ENCODE measurements at places on chromosomes 2 and 18.

DNA sequence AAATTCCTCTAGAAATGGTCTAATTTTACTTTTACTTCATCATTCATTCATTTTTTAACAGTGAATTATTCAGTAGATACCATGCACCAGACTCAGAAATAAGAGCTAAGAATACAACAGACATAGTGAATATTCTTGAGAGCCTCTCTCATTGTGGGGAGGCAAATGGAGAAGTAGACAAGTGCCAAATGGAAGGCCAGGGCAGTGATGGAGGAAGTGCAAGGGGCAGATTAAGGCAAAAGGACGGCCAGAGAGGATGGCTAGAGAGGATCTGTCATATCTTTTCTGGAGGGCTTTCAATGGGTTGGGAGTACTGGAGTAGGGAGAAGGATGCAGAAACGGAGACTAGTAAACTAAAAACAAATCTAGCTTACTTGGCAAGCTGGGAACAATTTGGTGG is 19.0 kb upstream of the RMDN2 start:
- DNase-seq = no peak

DNA sequence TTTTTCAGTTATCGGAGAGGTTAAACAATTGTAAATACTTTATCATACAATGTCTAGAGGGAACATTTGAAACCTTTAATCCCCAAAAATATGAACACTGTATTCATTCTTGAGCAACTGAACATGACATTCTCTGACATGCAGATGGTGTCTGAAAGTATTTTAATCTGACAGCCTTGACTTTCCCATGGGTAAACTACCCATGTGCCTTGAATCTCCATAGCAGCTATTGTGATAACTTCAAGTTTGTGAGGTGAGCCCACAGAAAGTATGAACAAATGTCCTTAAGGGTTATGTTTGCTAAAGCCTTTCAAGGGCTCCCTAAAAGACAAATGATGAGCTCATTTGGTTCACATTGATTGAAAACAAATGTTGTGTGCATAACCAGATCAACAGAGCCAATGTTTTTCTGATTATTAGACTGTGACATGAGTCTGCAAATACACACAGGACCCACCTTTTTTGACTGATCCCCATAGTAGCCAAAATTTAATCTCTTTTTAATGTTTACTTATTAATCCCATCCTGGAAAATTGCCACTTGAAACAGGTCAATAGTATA is 1326.0 kb downstream of the LRP1B start:
- DNase-seq = no peak

DNA sequence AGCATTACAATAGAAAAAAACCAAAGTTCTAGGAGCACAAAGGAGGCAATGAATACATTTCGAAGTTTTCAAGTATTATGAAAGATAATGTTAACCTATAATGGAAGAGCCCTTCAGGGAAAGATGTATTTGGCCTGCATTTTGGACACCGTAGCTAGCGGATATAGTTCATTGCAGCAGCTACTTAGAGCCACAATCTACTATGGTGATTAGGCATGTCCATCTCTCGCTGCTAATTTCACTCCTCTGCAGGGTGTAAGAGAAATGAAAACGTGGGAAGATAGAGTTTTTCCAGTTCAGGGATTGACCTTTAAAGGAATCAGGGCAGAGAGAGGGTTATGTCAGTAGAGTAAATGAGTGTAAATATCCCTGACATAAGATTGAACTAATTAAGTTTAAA is 8.5 kb upstream of the CAVIN2 start:
- no peak for DNase-seq

DNA sequence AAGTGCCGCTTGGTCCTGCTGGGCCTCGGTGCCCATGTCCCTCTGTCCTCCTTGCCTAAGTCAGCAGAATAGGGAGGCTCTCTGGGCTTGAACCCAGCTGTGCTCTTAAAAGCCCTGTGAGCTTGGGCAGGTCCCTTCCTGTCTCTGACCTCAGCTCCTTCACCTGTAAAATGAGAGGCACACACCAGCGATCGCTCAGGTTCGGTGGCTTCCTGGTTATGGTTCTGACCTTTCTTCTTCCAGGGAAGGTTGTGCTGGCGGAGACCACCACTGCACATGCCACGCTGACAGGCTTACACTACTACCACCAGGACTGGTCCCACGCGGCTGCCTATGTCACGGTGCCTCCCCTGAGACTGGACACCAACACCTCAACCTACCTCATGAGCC is 36.1 kb upstream of the MAPRE3 start:
- DNase-seq = no peak

- DNase-seq = no peak
Measured at GRCh38 chr2:201984800-201985525, 48.7 kb upstream of the FZD7 start.

- no peak for DNase-seq
Measured at GRCh38 chr18:24656050-24656449, 195.6 kb downstream of the HRH4 start.

DNA sequence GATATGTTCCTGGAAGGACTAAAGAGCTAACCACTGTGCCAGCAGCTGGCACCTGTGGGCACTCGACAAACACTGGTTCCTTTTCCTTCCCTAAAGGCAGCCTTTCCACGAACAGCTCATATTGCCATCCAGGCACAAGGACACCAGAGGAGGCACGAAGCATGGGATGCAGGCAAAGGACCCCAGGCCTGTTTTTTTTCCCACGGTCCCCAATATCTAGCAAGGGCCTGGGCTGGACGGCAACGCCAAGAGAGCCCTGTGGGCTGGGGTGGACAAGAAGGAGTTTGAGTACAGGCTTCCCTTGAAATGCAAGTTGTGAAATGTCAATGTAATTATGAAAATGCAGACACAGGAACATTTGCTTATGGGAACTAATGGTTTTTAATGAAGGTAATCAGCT is 135.9 kb downstream of the CYP26B1 start:
- no peak for DNase-seq

DNA sequence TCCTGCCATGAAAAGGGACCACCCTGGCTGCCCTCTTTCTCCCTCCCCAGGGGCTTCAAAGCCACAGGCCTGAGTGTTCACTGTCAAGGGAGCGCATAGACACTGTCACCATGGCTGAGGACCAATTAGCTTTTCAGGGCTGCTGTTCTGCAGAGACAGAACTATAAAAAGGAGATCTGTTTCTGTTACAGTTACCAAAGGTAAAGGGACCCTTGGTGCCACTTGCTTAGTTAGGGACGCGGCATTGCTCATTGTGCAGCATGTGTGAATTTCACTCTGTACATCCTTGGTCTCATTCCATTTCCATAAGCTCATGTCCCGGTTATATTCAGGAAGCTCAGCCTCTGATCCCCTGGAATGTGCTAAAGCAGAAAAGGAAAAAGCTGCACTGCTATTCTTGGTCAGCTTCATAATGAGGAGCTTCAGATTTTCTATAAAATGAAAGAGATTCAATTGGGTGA is 55.5 kb upstream of the RNF152 start:
- no peak for DNase-seq

- no peak for DNase-seq
Measured at GRCh38 chr2:67526283-67526682, 129.2 kb downstream of the ETAA1 start.

DNA sequence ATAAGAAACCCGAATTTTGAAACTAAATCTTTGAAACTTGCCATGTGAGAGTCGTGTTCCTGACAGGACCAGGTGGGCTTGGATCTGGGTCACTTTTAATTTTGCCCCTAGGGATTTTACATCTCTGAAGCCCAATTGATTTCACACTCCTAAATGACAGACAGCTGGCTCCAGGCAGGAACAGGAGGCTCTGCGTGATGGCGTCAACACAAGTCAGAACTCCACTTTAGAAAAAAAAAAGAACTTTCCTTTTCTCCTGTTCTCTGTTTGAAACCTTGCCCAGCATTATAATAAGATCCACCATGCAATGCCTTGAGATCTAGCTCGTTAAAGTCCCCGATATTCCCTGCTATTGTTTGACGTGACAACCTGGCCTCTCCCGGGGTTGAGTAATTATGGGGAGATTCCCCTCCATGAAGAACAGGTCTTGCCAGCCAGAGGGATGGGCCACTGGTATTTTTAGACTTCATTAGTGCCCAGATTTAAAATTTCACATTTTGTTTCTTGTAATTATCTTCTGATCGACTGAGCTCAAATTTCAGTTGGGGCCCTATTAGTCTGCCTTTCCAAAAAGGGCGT is 260.3 kb downstream of the KLHL29 start:
- no peak for DNase-seq

DNA sequence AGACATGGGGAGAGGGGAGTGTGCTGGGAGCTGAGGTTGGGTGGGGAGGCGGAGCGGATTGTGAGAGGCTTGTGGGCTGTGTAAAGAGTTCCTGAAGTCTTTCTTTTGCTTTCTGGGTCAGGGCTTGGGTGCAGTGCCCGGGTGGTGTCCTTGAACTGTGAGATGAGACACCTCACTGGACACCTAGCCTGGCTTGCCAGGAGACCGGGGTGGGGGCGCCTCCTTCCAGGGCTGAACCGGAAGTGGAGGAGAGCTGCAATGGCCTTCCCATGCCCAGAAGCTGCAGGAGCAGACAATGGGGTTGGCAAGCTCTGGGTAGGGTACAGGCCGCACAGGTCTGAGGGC is 4.3 kb downstream of the TMEM37 start:
- DNase-seq = no peak

All from stimulated activated CD8-positive, alpha-beta memory T cell treated with anti-CD3 and anti-CD28 coated beads, Interleukin-15, amount 100 ng/mL, for 1 hour (primary cell).